ENCODE measurements at places on chromosomes 3 and 15.

GRCh38 chr3:182969277-182969676 lies 11.1 kb downstream of the DCUN1D1 start:
- DNase-seq = no peak

GRCh38 chr3:65963787-65964677 lies 74.7 kb downstream of the MAGI1 start:
- no peak for DNase-seq

- DNase-seq = no peak
Measured at GRCh38 chr3:17055374-17056276, 170.9 kb downstream of the PLCL2 start.

- no peak for DNase-seq
Measured at GRCh38 chr15:52094811-52095584, 17.6 kb downstream of the BCL2L10 start.

DNA sequence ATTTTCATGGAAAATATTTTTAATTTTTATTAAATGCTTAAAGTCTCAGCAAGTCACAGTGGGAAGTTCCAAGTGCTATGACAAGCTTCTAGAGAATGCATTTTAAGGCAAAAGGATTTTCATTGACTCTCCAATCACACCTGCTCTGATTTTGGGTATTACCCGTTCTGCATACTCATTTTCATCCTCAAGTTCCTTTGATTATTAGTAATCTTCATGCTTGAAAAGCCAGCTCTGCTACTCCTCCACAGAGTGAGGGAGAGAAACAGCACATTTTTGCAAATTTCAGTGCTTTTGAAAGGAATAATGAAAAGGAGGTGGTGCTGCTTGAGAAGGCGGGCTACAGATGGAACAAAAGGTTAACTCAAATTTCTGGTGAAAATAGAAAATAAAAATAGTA lies 450.7 kb downstream of the NSUN3 start:
- no peak for DNase-seq

DNA sequence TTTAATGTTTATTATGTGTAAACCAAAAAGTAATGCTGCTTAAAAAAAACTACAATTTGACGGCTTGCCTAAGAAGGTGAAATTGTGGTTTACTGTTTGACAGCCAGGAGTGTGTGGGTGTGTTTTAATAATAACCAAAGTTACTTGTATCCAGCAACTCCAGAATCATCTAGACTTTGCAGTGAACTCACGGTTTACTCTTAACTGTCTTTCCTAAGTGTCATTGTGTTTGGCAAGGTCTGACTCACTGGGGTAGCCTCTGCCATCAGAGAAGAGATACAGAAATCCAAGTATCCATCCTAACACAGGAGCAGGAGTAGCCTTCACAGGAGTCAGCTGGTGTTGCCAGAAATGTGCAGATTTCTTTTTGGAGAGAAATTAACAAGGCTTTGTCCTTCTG lies 151.1 kb downstream of the CTNNB1 start:
- DNase-seq = no peak

DNA sequence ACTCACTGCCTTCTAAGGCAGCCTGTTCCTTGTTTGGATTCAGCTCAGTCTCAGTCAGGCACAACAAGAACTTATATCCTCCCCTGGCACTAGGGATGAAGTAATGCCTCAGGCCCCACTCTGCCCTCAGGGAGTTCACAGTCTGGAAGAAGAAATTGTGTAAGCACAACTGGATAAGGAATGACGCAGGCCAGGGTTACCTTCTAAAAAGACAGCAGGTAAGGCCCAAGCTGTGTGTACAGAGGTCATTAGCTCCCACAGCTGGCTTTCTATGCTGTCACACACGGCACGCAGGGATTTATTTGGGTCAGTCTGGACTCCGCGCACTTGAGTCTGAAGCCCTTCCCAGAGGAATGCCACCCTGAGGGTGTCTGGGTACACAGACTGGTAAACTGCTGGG lies 82.9 kb downstream of the IQSEC1 start:
- no peak for DNase-seq

DNA sequence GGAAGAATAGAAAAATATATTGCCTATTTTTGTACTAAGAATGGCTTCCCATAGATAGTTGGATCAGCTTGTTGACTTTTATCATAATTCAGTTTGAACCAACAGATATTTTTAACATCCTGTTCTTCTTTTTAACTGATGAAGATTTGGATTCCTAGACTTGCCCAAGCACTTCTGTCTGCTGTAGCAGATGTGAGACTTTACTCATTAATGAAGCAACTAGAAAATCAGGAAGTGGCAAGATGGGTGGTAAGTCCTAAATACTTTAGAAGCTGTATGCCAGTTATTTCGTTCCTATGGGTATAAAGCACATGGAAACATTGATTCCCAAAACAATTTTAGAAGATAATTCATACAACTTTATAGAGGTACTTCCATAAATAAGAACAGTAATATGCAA lies 8.4 kb downstream of the PIGB start:
- no peak for DNase-seq

GRCh38 chr3:117997201-117998049 lies 1037.2 kb downstream of the IGSF11 start:
- DNase-seq = no peak

DNA sequence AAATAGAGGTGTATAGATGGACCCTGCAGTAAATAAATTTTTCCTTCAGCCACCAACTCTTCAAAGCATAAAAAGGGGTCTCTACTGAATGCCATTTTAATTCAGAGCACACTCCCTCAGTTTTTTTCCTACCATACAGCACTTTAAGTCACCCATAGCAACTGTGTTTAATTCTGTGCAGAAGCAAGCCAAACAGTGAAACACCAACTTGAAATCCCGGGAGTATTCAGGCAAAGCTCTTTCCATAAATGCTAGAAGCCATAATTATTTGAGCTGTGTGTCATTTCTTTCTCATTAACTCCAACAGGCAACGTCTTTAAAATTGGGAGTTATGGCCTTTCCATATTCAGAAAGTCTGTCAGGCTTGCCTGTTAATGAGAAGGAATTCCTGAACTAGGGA lies 562.1 kb downstream of the GRM7 start:
- DNase-seq = no peak

Measured in activated CD8-positive, alpha-beta memory T cell treated with anti-CD3 and anti-CD28 coated beads for 1 hour (primary cell).